Fibroblast of lung (primary cell): ENCODE measurements at places on chromosomes 16 and 17. TPM values are rescaled to one million over a fixed set of nuclear protein-coding genes. Genes with fewer than 3 reads are reported as not detected.

GRCh38 chr17:49117587-49118230, 14.9 kb upstream of the B4GALNT2 start:
- no peak for DNase-seq

DNA sequence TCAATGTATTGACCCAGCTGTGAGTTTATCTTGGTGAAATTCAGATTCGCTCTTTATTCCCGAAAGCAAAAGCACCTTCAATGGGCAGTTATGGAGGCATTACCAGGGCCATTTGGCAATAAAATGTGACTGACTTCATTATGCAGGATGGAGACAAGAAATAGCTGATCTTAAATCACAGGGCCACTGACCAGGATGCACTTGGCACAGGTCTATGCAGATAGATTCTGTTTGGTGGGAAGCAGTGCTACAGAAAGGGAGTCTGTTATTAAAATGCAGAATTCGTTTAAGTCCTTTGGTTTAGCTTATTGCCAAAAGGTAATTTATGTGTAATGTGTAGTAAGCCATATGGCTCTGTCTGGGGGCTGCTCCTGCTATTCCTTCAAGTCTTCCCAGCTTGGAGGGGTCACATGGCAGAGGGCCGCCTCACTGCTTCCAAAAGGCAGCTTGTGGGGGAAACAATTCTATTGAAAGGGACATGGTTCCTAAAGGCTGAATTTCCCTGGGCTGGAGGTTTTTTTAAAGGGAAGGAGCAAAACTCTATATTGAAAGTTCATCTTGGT, 239.8 kb downstream of the HS3ST4 start:
- DNase-seq = no peak

GRCh38 chr17:57508671-57509070, 236.4 kb downstream of the CCDC182 start:
- no peak for DNase-seq

DNA sequence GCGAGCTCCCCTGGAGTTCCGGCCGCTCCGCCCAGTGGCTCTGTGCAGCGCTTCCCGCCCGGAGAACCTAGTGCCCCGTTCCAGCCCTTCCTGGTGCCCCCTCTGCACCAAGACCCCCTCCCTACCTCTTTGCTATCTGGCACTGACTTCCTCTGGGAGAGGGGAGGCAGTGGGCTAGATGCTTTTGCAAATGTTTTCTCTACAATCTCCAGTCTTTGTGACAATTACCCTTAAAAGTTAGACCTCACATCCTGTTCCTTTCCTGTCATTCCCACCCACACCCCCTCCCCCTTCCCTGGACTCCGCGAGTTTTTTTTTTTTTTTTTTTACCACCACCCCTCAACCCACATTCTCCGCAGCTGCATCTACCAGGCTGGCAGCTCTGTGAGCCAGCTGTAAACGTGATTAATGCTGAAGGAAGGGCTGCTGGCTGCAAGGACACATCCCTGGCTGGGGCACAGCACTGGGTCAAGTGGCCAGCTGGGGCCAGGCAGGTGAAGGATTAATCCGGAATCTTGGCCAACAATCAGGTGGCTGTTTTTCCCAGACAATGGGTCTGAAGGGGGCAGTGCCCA, 101.5 kb downstream of the MGAT5B start:
- DNase-seq = peak; percentile 15

The TMC5 gene
- not detected in 2 replicates for total RNA-seq

- DNase-seq = no peak
Measured at GRCh38 chr16:66162821-66163220, 203.7 kb upstream of the CDH5 start.

The KRT20 gene
- not detected in 2 replicates for total RNA-seq

GRCh38 chr16:87057211-87057881, 259.8 kb downstream of the C16orf95 start:
- peak; percentile 27 for DNase-seq

The PYY gene
- total RNA-seq = 0.33 TPM in 1 of 2 replicates, not detected in the other

The KAT8 gene
- total RNA-seq = 30.4 and 39.3 TPM in 2 replicates

GRCh38 chr17:5418858-5419355, 555 bp downstream of the NUP88 start:
- peak; percentile 41 for DNase-seq

DNA sequence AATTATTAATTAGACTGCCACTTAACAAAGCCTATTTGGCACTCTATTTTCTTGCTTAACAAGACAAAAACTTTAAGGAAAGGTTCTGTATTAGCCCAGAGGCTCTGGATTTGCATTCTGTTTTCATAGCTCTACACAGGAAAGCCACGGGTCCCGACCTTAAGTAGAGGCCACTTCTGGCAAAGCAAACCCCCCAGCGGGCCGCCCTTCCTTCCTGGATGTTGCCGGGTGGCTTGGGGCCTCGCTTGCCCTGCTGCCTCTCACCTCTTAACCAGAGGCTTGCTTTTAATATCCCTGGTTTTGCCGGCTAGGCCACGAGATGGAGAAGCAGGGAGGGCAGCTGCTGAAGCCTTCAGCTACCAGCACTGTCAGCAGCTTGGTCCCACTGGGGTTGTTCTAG, 4.4 kb downstream of the RTN4RL1 start:
- DNase-seq = no peak

The EVI2B gene
- 0.26 and 0.33 TPM in 2 replicates for total RNA-seq

DNA sequence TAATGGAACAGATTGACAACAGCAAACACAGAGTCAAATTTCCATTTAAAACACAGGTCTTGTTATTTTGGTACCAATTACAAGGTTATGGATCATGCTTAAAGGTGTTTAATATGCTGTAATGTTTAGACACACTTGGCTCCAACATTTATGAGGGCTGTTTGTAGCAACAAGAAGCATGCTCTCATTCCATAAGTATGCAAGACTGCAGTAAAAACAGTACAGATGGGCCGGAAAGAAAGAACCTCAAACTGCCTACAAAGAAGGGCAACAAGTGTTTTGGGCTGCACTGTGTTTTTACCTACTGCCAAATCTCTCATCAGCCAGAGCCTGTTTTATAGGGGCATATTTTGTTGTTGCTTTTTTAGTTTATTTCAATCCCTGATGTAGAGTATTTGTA, 100.5 kb upstream of the HS3ST3A1 start:
- peak; percentile 72 for DNase-seq

- no peak for DNase-seq
Measured at GRCh38 chr17:1977583-1978395, 47.3 kb downstream of the RTN4RL1 start.

GRCh38 chr17:78831688-78832540, 8.7 kb downstream of the USP36 start:
- DNase-seq = no peak

DNA sequence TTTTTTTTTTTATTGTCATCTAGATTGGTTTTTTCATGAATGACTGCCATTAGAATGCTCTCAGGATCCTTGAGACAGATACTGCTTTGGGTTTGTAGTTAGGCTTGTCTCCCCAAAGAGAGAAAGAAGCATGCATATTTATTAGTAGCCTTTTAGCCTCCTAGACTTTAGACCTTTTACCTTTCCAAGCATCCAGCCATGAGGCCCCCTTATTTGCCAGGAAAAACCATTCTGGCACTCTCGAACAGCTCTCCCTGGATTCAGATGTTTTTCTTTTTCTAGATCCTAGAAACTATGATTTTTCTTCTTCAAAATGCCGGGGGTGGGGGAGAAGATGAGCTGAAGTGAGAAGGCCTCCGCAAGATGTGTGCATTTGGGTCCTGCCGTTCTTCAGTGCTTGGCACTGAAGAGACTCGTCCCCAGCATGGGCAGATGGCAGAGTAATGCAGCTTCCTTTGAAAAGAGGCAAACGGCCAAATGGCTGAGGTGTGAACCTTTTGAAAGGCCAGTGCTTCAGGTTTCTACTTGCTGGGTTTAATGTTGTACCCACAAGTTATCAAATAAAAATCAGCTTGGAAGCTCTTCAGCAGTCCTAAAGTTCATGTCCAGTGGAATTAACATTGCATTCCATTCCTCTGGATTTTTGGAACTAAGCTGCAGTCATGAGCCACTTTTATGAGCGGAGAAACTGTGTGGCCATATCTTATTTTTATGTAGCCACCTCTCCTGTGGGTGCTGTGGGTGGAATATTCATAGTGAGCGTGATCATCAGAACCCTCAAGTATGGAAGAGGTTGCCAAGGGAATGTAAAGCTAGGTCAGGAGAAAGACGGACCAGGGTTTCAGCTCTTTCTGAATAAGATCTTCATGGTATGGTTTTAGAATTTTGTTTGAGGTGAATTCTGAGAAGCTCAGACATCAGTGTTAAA, 7.2 kb downstream of the SOCS7 start:
- DNase-seq = no peak

DNA sequence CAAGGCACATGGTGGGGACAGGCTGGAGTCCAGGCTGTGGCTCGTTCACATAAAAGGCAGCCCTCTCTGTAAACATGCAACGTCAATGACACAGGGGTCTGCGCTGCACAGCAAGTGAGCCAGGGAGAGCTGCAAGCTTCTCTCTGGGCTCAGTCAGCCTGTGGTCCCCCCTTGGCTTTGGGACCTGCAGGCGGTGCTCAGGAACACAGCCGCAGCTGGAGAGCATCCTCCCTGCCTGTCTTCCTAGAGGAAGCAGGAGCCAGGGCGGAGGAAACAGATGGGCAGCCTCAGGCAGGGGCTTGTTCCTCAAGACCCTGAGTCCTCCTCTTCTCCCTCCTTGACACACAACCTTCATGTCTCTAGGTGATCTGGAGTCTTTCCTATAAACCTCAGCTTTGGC, 228.0 kb downstream of the C16orf78 start:
- DNase-seq = no peak

The NPIPA3 gene
- total RNA-seq = 0.77 and 4.6 TPM in 2 replicates

GRCh38 chr16:83940630-83941378, 12.2 kb upstream of the OSGIN1 start:
- no peak for DNase-seq

DNA sequence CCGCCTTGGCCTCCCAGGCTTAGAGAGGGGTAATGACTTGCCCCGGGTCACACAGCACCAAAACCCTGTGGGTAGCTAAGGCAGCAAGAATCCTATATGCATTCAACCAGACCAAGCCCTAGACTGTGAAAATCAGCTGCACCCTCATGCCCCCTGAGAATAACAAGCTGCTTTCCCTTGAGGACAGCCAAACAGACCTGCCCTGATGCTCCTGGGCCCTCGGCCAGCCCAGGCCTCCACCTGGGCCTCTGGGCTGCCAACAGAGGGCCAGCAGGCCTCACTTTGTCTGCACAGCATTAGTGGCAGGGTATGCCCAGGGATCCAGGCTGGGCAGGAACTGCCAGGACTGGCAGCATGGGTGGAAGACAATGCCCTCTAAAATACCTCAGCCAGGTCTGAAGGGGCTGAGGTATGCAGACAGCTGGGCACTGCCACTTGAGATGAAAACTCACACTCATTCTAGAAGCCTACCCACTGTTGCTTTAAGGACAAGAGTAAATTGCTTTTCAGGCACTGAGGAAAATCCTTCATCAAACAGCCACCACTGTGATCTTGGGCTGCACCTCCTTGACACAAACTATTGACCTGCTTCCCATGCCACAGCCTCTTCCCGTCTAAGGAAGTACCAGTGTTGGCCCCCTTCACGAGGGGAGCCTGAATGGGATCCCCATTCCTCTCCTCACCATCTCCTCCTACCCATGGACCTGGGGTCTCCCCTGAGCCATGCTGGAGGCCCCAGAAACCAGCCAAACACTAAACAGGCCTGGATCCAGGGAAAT, 8.8 kb downstream of the ST3GAL2 start:
- no peak for DNase-seq

DNA sequence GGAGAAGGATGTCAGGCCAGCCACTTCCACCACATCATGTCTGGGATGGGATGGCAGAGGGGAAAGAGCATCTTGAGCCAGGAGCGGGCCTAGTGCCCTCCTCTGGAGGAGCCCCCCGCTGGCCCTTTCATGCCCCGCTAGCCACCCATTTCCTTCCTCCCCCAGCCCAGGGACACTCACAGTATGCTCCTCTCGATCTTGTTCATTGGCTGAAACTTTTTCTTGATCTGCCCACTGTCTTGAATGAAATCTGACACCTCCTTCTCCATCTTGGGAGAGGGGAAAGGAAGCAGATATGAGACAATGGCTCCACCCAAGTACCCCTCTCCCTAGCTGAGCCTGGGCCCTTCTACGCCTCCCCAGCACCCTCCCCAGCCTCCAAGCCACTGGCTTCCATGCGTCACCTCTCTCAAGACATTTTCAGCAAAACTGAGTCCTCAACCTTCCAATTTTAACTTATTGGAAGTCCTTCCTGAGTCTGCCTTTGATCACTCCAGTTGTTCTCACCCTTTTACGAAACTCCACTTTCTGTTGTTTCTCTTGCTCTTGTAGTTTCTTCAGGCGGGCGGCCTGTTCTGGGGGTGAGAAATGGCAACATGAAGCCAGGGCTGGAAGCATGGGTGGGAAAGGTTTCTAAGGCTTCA, 7.2 kb downstream of the SPAG7 start:
- no peak for DNase-seq

GRCh38 chr17:42337442-42337841, 49.1 kb downstream of the STAT5A start:
- DNase-seq = peak; percentile 64

DNA sequence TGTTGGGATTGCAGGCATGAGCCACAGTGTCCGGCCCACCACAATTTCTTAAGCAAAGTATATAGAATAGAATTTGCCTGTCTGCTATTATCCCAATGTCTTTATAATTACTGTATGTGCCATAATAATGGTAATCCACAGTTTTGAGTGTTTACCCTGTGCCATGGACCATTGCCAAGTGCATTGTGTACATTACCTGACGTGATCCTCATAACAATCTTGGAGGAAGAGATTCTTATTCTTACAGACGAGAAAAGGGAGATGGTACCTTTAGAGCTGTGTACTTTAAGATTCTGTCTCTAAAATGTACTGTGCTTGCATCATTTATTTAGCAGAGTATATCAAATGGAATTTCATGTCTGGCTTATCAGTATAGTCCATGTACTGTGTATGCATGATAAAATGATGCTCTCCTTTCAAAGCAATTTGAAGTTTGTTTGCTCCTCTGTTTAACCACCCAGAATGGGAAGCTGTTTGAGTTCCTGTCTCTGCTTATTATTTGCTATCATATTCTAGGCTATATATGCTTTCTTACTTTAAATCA, 13.8 kb upstream of the CDR2 start:
- DNase-seq = peak; percentile 10

DNA sequence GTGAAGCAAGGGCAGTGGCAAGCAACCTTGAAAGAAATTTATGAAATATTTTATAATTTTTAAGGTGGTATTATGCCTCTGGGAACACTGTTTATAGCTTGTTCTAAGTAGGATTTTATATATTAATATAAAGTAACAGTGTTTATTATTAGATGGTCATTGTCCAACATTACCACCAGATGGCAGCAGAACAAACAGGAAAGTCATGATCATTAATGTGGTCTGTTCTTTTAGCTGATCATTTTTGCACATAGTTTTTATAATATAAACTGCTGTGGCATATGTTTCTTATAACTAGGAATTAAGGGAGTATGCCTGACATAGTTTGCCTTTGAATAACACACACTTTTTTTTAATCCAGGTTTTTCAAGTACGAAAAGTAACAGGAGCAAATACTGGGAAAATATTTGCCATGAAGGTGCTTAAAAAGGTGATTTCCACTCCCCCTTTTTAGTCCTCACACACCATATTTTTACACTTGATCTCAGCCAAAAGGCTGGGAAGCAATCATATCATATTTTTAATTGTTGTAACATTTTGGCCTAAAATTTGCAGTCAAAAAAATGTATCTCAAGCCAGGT, 21.4 kb downstream of the RPS6KB1 start:
- peak; percentile 33 for DNase-seq
